Prostate gland (tissue), 2 donors: ENCODE measurements at places on chromosomes 13 and 19.

GRCh38 chr19:33171916-33172359 is 22.2 kb upstream of the LRP3 start:
- DNase-seq, result no peak

DNA sequence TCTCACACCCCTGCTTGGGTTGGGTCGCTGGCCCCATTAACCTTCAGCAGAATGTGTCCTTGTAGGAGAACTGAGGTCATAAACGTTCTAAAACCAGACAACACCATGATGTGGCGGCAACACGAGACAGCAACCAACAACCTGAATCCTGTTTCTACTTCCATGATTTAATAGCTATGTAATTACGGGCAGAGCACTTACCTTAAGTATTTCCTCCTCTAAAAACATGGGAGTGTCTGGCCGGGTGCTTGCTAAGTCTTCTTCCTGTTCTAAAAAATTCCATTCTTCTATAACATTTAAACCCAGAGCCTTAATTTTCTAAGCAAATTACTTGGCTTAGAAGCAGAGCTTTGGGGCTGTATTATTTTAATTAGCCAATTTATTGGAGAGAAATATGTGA is 33.5 kb upstream of the IRS2 start:
- DNase-seq, result no peak

DNA sequence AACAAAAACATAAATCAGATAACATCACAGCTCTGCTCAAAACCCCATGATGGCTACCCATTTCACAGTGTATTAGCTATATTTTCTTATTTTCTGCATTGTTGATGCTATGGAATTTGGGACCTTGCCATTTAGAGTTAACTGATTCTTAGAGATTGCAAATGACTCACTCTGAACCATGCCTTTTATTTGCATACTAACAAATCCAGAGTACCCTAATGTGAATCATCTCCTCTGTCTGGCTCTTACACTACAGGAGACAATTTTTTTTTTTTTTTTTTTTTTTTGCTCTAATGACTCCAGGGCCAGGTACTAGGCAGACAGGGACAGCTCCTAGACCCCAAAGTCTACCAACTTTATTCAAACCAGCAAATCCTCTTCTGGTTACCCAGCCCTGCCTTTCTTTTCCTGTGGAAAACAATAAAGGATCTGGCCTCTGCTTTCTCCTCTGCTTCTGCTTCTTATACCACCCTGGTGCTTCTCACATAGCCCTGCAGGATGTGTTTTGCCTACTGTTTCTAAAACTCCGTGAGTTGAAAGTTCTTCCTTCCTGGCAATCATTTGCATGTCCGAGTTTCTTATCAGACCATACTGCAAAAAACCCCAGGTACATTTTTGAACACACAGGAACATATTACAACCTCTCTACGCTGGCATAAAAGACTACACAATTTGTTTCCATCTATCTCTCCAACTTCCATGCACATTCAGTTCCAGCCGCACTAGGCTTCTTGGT is 10.6 kb upstream of the ZNF460 start:
- DNase-seq, result no peak

DNA sequence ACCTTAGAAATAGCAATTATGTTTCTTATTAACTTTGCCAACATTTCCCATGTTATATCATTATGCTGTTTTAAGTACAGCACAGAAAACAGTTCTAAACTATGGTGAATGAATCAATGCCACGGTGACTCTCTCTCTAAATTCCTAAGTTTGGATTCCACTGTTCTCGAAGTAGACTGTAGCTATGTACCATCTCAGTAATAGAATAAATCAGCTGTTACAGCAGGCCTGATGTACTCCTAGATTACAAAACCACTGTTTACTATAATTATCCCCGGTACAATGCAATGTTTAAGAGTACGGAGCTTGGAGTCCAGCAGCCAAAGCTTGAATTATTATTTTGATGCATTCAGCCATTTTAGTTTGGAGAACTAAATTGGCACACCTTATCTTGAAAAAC is 476.3 kb upstream of the SLITRK1 start:
- DNase-seq, result no peak
